ENCODE measurements at places on chromosomes 16 and 17. TPM values are rescaled to one million over a fixed set of nuclear protein-coding genes. Genes with fewer than 3 reads are reported as not detected.

GRCh38 chr17:73887739-73888138, 243.5 kb upstream of the SDK2 start:
- no peak for DNase-seq

DNA sequence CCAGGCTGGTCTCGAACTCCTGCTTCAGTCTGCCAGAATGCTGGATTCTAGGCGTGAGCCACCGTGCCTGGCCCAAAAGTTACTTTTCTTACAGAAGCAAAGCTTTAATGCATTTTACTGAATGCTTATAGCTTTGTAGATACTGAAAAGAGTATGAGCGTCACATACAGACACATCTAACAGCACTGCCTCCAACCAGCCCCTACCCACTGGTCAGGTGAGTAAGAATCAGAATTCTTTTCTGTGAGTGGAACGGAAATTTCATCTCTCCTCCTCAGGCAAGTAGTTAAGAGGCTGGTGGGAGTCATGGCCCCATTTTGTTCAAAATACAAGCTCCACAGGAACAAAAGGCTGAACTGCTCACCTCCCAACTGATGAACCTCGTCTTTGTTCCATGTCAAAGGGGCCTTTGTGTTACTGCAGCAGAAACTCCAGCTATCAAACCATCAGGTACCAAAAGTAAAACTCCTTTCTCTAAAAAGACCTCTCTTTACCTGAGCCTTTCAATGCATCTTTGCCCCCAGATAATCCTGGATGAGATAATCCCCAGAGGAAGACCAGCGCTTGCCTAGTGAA, 92.4 kb upstream of the RPH3AL start:
- no peak for DNase-seq

GRCh38 chr16:22352723-22353122, 21.7 kb downstream of the CDR2 start:
- DNase-seq, result no peak

CES1 gene
- total RNA-seq, result 6.0 TPM

SHISA6 gene
- total RNA-seq, result 3.3 TPM

MT2A gene
- total RNA-seq, result 1,014 TPM

NPIPA8 gene
- total RNA-seq, result 20.2 TPM

Data from suprapubic skin (tissue), 4 donors.